Glomerular endothelial cell (primary cell): ENCODE measurements at places on chromosomes 3 and 15. TPM values are rescaled to one million over a fixed set of nuclear protein-coding genes. Genes with fewer than 3 reads are reported as not detected.

Gene EPHA3
- total RNA-seq = 0.34 and 1.1 TPM in 2 replicates

DNA sequence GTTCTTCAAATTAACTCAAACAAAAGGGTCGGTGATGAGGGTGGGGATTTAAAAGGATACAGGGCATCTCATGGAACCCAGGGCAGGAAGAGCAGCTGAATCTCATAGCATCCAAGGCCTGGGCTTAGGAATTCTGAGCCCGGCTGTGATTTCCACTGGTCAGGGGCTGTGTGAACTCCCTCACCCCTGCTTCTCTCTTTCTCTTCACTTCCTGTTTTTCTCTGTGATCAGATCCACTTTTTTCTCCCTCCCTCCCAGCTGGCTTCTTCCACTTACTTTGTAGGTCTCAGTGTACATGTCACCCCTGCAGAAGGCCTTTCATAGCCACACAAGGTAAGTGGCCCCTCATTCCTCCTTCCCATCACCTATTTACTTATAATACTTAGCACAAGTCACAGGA lies 68.2 kb upstream of the CORO2B start:
- DNase-seq = no peak

GRCh38 chr15:32134842-32135241 lies 104.5 kb downstream of the CHRNA7 start:
- DNase-seq = no peak

Gene LMCD1
- total RNA-seq = 13.4 and 23.9 TPM in 2 replicates

- no peak for DNase-seq
Measured at GRCh38 chr15:65998486-65998885, 129.2 kb downstream of the RAB11A start.

Gene GRM7
- total RNA-seq = 0.06 TPM in 1 of 2 replicates, not detected in the other

- no peak for DNase-seq
Measured at GRCh38 chr3:178072391-178073305, 463.6 kb upstream of the KCNMB2 start.

Gene SPTBN5
- 6.8 and 15.0 TPM in 2 replicates for total RNA-seq

DNA sequence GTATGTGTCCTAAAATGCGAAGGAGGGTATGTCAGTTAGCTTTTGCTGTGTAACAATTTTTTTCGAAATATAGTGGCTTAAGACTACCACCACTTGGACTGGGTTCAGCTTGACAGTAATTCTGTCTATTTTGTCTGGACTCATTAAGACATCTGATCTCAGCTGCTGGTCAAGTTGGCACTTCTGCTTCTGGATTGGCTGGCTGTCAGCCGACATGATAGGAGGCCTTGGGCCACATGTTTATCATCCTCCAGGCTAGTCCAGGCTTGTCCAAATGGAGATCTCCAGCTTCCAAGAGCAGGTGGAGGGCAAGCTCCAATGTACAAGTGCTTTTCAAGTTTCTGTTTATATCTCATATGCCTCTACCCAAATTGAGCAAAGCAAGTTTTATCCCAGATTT lies 95.9 kb downstream of the GALK2 start:
- no peak for DNase-seq

Gene BOC
- 2.2 and 4.2 TPM in 2 replicates for total RNA-seq

DNA sequence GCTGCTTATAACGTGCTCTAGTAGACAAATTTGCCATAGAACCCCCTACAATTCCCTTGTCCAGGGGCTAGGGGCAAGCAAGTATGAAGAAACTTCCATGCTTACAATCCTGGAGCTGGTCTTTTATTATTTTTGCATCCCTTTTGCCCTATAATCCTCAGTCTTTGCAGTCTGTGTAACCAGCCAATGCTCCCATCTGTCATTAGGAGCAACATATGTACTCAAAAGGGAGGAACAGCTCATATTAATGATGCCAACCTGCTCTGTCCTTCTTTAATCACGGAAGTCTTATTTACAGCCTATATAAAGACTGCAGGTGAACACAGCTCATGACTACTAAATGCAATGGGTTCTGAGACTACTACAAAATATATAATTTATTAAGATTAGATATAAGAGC lies 263.3 kb downstream of the ZIC1 start:
- DNase-seq = no peak

DNA sequence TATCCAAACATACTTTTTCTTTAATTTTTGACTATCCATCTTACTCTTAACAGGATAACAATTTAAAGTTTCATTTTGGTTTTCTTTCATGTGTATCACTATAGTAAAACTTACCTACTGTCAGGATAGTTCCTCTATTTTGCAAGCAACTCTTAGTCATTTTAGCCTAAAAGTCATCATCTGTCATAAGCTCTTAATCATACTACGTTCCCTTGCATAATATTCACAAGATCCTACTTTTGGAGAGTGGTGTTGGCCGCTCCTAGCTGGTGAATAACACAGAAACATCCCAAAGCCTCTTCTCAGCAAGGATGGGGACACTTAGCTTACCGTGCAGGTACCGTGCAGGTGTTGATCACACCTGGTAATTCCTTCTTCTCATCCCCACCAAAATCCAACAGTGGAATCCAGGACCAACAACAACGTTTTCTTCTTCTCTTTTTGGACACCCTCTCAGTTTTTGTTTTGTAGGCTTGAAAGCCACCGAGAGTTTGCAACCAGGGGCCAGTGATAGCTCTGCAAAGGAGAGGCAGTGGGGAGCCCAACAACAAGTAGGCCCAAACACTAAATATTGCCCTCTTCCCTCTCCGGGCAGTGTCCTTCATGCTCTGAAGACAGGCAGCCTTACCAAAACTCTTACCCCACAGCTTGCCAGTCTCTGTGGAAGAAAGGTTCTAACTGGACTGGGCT lies 433 bp downstream of the FILIP1L start:
- DNase-seq = no peak

DNA sequence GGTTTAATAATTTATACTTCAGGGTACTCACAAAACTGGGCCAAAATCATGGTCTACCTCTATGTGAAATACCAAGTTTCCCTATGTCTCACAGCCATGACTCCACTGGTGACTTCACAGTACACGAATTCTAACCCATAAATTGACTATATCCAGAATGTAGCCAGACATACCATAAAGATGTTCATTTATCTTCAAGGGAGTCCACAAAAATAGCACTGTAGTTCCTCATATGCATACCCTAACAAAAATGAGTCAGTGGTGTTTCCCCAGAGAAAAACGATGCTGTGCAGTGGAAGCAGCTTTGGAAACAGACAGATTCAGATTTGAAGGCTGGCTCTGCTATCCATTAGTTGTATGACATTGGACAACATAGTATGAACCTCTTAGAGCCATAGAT lies 438.8 kb downstream of the FHIT start:
- DNase-seq = no peak

DNA sequence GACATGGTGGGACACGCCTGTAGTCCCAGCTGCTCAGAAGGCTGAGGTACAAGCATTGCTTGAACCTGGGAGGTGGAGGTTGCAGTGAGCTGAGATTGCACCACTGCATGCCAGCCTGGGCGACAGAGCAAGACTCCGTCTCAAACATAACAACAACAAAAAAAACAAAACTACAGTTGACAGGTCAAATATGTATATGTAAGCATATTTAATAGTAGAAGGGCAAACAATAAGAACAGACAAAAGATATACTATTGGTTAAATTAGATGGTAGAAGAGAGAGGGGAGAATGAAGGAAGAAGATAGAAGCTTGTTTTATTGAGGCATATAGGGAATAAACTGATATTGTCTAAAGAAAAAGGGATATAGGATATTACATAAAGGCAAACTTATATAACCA lies 247.1 kb downstream of the KLF13 start:
- no peak for DNase-seq

Gene CTNNB1
- total RNA-seq = 606 and 834 TPM in 2 replicates

DNA sequence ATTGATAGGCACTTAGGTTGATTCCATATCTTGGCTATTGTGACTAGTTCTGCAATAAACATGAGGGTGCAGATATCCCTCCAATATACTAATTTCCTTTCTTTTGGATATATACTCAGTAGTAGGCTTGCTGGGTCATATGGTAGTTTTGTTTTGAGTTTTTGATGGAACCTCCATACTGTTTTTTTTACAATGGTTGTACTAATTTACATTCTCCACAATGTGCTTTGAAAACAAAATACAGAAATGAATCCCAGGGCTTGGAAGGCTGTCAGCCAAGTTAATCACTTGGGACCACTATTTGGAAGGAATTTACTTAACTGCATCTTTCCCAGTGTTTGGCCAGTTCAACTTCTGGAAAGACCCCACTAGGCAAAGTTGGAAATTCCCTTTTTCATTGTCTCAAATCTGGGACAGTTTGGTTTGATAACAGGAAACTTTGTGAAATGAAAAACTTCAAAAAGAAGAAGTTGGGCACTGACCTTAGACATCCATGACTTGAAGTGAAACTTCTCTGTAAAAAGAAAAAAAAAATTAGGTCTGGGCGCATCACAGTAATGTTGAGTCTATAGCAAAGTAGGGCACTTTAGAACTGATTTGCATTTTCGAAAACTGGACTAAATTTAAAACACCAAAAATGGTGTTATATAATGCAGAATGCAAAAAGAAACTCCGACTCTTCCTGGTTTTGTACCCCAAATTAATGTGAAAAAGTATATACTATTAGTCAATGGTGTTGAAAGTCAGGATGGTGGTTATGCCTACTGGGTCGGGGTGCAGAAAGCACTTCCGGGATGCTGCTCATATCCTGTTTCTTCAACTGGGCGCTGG lies 6.0 kb downstream of the CTSH start:
- no peak for DNase-seq

Gene ZNF35
- total RNA-seq = 11.6 and 12.0 TPM in 2 replicates

- no peak for DNase-seq
Measured at GRCh38 chr3:177358977-177359592, 161.8 kb upstream of the TBL1XR1 start.

GRCh38 chr3:113297287-113297686 lies 85.9 kb downstream of the BOC start:
- DNase-seq = no peak

Gene RAD54L2
- total RNA-seq = 12.5 and 28.0 TPM in 2 replicates

DNA sequence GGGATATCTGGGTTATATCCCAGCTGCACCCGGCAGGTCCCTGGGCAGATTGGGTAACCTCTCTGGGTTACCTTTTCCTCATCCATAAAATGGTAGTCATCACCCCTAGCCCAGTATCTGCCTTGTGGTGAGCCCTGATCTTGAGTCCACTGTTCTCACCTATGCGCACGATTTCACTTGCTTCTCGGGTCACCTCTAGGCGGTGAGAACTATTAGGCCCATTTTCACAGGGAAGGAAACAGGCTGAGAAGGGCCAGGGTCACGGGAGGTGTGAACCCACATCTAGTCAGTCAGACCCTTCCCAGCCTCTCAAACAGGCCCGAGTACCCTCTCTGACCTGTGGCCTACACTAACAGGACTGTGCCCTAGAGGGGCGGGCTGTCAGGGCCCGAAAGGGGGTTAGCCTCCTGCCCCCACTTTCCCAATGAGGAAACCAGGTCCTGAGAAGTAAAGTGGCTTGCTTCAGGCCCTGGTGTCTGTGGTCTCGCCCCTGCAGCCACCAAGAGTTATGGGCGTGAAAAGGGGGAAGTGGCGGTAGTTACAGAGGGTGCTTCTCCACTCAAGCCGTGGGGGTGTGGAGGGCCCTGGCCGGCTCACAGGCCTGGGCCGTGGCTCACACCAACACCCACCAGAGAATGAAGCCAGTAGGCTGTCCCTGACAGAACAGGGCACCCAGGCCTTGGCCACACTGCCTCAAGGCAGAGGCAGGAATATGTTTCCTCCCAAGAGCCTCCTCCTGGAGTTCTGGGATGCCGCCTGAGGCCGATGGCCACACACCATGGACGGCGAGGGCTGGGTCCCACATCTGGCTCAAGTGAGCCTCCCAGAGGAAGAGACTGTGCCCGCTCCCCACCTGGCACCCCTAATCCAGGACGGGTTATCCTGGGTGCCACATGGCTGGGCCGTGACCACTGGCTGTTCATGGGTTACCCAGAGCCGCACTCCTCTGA lies 19.5 kb downstream of the PSTPIP1 start:
- no peak for DNase-seq

DNA sequence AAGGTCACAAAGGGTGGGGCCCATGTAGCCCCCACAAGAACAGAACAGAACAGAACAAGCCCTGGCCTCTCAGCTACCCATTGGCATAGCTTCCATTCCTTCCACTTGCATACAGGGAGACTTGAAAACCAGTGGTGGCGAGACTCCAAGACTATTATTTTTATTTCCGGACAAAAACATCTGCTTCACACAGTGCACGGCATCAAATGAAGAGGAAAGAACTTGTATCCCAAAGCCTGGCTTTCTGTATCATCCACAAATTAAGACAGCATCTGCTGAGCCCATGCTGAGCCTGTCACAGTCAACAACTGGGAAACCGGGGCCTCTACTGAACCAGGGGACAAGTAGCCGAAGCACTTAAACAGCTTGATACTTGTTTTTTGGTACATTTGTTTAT lies 56.0 kb downstream of the CLEC3B start:
- no peak for DNase-seq

- no peak for DNase-seq
Measured at GRCh38 chr15:30901889-30902288, 1.8 kb upstream of the FAN1 start.

DNA sequence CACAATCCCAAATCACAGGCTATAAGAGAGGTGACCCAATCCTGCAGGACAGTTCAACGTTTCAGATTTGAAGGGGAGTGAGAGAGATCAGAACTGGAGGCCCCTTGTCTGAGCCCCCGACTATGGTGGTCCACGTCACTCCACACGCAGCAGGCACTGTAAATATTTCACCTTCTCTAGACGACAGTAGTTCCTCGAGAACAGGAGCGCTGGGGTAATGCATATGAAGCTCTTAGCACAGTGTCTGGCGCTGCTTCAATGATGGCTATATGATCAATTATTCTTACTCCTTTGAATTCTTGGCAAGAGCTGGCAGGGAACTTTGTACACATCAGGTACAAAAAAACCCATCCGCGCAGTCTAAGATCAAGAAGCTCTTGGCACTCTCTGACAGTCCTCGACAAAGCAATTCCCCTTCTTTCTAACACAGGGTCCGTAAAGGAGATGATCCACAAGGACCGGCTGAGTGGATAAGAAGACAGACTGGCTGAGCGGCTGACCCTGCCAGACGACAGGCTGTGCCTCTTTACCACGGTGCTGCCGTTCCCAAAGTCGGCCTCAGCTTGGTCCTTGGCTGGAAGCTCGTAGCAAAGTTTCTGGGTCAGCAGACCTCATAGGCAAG lies 522 bp upstream of the NRROS start:
- DNase-seq = no peak

- DNase-seq = no peak
Measured at GRCh38 chr3:62039586-62039985, 333.8 kb downstream of the FEZF2 start.

Gene ZDHHC19
- total RNA-seq = not detected in 2 replicates

GRCh38 chr15:52448011-52448890 lies 80.4 kb downstream of the MYO5A start:
- DNase-seq = no peak

DNA sequence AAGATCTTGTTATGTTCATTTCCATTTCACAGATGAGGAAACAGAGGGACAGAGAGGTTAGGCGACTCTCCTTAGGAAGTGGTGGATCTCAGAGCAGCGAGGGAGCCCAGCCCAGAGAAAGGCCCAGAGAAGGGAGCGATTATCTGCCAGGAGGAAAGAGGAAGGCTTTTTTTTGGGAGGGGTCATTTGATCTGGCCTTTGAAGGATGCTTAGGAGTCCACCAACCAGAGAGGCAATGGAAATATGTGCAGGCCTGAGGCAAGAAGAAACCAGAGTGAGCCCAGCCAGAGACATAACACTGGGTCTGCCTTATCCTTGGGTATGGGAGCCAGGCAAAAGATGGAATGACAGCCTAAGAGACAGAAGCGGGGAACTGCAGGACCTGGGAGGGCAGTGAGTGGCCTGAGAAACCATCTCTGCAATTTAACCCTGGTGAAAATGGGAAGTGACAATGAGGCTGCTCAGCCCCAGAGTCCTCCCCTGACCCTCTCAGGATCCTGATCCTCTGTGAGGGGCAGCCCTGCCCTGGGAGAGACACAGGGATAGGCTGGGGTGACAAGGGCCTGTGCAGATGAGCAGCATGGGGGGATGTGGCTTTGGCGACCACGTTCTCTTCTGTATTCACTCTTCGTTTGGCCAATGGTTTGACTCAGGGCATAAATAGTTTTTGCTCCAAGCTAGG lies 163.2 kb downstream of the WNT7A start:
- DNase-seq = no peak
